Dermis blood vessel endothelial cell (primary cell): ENCODE measurements at places on chromosomes 16 and 17. TPM values are rescaled to one million over a fixed set of nuclear protein-coding genes. Genes with fewer than 3 reads are reported as not detected.

- DNase-seq, result peak; percentile 43
These were observed 10.4 kb downstream of the MPRIP start for GRCh38 chr17:17052462-17053221.

TMC7 gene
- total RNA-seq, result 4.4 and 6.5 TPM in 2 replicates

- DNase-seq, result no peak
These were observed 19.2 kb downstream of the FMNL1 start for GRCh38 chr17:45240905-45241327.

RHBDL3 gene
- 0.05 TPM in 1 of 2 replicates, not detected in the other for total RNA-seq

GRCh38 chr17:33284022-33284421 lies 9.1 kb downstream of the ASIC2 start:
- peak; percentile 70 for DNase-seq

MAP2K4 gene
- total RNA-seq, result 28.1 and 29.4 TPM in 2 replicates
